ENCODE measurements at places on chromosomes 6 and 20.

DNA sequence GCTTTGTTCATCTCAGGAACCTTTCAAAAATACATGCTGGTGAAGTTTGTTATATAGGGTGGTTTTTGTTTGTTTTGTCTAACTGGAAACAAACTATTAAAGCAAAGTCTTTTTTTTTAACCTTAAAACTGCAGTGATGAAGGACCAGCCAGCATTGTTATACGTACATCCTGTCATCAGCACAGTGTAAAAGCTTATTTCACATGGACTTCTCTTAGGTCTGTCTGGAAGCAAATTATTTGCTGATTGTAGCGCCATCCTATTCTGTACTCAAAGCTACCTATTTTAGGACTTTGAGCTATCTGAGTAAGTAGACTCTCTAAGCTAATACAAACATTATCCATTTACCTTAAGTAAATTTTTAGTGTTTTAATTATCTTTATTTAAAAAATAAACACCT, 61.7 kb downstream of the SNX9 start:
- no peak for DNase-seq

- DNase-seq, result no peak
Observed at GRCh38 chr20:32649697-32650400, 23.9 kb downstream of the C20orf203 start.

GRCh38 chr20:23225407-23226060, 125.1 kb upstream of the NXT1 start:
- no peak for DNase-seq

GRCh38 chr20:60467771-60468170, 509.5 kb downstream of the CDH26 start:
- DNase-seq, result no peak

DNA sequence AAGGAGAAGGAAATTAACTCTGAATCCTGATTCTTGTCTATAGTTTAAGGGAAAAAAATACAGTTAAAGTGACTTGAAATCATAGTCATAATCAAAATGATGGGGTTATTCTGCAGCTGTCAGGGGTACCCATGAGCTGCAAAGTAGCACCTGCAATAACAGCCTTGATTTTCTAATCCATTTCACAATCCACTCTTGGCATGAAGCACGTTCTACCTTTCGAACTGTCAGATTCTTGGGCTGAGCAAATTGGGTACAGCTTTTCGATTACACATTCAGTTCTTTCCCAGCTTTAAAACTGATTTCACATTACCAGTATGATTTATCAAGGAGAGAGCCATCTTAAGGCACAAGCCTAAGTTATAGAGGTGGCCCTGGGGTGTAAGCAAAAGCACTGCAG, 118.5 kb upstream of the DTNBP1 start:
- no peak for DNase-seq

DNA sequence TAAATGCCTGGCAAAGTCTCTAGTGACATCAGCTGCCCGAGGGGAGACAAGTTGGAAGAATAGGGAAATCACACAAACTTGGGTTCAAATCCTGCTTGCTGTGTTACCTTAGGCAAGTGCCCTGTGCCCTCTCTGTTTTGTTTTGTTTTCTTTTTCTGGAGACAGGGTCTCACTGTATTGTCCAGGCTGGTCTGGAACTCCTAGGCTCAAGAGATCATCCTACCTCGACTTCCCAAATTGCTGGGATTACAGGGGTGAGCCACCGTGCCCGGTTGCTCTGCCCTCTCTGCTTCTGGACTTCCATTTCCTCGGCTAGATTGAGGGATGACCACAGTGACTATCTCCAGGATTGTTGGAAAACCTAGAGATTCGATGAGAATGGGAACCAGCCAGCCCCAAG, 55.4 kb downstream of the SNAI1 start:
- no peak for DNase-seq

GRCh38 chr6:56862415-56863175, 92.3 kb upstream of the BEND6 start:
- DNase-seq, result no peak

- no peak for DNase-seq
Observed at GRCh38 chr6:46390153-46390876, 100.9 kb downstream of the RCAN2 start.

- no peak for DNase-seq
Observed at GRCh38 chr6:168607272-168608112, 166.5 kb downstream of the SMOC2 start.

GRCh38 chr6:108166664-108167448, 1.0 kb downstream of the NR2E1 start:
- DNase-seq, result no peak

DNA sequence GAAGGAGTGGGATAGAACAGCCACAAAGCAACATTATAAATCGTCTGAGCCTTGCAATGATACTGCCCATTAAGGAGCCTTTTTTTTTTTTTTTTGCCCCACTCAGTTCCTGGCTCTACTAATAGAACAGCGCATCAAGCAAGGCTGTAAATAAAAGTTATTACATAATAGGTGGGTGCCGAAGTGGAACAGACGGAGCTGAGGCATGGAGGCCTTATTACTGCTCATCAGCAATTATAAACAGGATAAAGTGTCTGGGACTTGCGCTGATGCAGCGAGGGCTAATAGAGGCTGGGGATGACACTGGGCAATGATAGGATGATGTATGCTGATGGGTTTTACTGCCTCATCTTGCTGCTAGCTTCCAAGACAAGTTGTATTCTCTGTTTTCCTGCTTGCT, 272.1 kb downstream of the ZFAND3 start:
- DNase-seq, result no peak

- no peak for DNase-seq
Observed at GRCh38 chr6:5645328-5646290, 361.1 kb downstream of the NRN1 start.

DNA sequence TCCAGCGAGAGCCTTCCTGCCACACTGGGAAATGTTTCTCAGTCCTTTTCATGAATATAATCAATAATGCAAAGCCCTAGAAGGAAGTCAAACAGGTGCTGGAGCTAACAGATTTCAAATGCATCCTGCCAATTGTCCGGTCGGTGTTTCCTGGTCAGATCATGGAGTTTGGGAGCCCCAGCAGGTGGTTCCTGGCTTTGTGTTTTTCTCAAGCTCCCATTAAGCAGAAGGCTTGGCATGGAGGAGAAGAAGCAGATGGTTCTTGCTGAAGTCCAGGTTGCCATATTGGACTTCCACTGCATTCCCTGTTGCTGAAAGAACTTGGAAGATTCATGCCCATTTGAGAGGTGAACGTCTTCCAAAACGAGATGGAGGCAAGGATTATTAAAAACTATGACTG, 68.6 kb downstream of the GFOD1 start:
- no peak for DNase-seq

DNA sequence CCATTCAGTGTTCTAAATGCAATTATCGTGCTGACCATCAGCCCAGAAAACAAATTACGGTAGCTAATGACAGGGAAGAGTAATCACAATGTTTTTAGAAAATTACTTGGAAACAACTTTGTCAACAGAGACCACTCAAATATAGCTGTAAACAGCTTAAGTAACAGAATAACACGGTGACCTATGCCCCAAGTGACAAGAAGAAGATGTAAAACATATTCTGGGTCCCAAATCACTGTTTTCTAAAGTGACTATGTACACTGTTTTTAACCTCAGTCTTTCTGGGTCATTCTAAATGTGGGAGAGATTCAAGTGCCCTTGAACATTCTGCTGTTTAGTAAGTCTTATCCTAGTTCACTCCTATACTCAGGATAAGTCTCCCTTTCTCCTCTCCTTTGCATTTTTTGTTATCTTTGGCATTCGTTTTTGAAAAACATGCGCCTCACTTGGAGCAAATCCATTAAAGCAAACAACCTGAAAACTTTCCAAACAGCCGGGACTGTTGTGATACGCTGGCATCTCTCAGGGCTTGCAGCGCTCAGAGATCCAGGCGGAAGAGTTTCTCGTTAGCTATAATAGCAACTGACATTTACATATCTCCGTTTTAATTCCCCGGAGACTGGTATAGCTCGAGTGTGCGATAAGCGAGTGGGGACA, 114.5 kb upstream of the SOX4 start:
- no peak for DNase-seq

- DNase-seq, result no peak
Observed at GRCh38 chr20:50695135-50695872, 4.0 kb upstream of the RIPOR3 start.

GRCh38 chr20:47876311-47877088, 91.2 kb upstream of the SULF2 start:
- no peak for DNase-seq

DNA sequence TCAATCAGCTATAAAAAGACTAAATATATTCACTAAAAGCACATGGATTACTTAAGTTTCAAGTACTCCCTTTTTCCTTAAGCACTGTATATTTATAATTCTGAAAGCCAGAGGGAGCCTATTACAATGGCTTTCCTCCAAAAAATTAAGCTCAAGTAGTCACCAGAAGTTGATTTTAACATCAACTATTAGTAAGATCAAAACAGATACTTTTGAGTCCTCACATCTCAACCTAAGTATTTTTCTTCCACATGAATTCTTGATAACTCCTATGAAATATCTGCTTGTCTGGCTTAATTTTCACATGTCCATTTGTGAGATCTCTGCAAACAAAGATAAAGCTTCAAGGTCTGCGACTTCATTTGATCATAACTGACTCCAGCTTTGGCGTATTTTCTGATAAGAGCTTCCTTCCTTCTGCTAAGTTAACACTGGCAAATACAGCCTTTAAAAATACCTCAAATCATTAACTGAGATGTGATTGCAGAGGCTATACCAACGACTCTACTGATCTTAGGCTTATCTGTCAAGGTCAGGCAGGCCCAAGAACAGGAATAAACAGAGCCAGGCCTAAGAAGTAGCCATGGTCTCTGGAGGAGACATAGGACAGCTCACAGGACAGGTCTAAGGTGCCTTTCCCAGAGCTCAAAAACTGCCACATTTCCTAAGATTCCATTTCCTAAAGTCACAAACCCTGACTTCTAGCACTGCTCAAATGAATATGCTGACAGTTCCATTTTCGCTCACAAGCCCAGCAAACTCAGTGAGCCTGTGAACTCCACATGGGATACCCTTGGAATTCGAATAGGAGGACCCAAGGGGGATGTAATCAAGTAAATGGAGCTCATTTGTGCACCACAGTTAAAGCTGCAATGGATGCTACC, 10.0 kb downstream of the SNX5 start:
- DNase-seq, result no peak

- peak; percentile 78 for DNase-seq
Observed at GRCh38 chr6:42224222-42225028, 6.8 kb upstream of the MRPS10 start.

- DNase-seq, result peak; percentile 40
Observed at GRCh38 chr6:143449714-143450452, 612 bp downstream of the ADAT2 start.

All from GM06990 (cell line).